ENCODE measurements at places on chromosomes 7 and 10. TPM values are rescaled to one million over a fixed set of nuclear protein-coding genes. Genes with fewer than 3 reads are reported as not detected.

The PILRB gene
- polyA plus RNA-seq, result 274 TPM

The NEUROD6 gene
- not detected for polyA plus RNA-seq

The NXPH1 gene
- polyA plus RNA-seq, result 24.9 TPM

The VIPR2 gene
- polyA plus RNA-seq, result 0.51 TPM

The TAS2R16 gene
- polyA plus RNA-seq, result not detected

The JAKMIP3 gene
- 5.1 TPM for polyA plus RNA-seq

The HIBADH gene
- 14.4 TPM for polyA plus RNA-seq

The IL2RA gene
- not detected for polyA plus RNA-seq

Measured in neural cell (in vitro differentiated cells).